T-helper 17 cell (primary cell): ENCODE measurements at places on chromosomes 12 and 14.

DNA sequence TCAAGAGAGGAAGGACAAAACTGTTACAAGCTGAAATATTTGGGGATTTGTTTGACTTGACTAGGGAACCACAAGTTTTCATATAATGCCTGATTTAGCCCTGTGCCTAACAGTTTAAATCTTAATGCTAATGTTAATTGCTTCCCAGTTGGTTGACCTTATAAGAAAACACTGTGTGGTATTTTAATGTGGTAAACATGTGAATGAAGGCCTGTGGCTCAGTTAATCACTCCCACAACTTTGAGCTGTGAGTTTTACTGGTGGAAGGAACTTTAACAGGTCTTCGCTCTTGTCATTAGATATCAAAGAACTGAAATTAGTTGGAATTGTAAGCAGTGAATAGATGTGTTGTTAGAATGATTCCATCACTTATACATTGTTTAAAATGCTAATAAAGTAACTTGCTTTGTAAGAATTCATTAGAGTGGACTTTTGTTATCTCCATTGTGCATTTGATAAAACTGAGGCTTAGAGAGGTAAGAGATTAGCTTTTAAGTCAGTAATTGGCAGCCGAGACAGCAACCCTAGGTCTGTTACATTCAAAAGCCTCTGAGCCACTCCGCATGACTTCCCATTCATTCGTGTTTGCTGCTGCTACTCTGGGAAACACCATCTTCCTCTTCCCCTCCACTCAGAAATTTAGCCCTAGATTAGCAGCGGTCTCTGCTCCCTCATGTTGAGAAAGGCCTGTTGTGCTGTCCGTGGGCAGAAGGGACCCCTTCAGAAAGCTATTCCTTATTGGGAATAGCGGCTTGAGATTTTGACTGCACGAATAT, 1.0 kb upstream of the TBK1 start:
- H3K4me1 ChIP-seq, result peaks cover 38% of the 10 kb centered on the region
- H3K27me3 ChIP-seq, result no peaks in the 10 kb centered on the region
- H3K27ac ChIP-seq, result peak overlapping the region; percentile 96
- peak overlapping the region; percentile 57 for H3K4me3 ChIP-seq

GRCh38 chr12:1591034-1591433, 3.3 kb downstream of the FBXL14 start:
- peak; percentile 14 for DNase-seq
- H3K27me3 ChIP-seq, result no peaks in the 10 kb centered on the region
- no peaks in the 10 kb centered on the region for H3K36me3 ChIP-seq
- peaks cover 48% of the 10 kb centered on the region for H3K4me1 ChIP-seq
- peak overlapping the region; percentile 93 for H3K27ac ChIP-seq

DNA sequence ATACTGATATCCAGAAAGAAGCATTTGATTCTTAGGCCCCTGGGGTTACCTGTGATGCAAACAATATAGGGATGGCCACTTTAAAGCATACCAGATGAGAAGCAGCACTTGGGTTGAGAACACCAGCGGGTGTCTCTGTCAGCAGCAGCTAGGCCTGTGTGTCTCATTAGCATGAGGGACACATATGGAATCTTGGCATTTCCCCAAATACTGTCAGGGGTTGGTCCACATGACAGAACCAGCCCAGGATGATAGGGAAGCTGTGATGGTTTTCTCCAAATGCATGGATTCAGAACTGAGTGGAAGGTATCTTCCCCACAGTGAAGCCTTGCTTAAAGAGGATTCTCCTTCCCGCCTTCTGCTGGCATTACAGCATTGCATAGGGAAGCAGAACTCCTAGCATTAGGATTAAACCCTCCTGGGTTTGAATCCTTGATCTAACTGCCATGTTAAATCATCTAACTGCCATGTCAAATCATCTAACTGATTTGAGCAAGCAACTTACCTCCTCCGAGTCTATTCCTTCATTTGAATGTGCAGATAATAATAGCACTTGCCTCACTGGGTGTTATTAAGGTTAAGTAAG, 111.5 kb upstream of the WSCD2 start:
- no peak overlapping the region for H3K4me3 ChIP-seq
- H3K27ac ChIP-seq, result no peak overlapping the region
- H3K36me3 ChIP-seq, result no peaks in the 10 kb centered on the region
- no peaks in the 10 kb centered on the region for H3K4me1 ChIP-seq

DNA sequence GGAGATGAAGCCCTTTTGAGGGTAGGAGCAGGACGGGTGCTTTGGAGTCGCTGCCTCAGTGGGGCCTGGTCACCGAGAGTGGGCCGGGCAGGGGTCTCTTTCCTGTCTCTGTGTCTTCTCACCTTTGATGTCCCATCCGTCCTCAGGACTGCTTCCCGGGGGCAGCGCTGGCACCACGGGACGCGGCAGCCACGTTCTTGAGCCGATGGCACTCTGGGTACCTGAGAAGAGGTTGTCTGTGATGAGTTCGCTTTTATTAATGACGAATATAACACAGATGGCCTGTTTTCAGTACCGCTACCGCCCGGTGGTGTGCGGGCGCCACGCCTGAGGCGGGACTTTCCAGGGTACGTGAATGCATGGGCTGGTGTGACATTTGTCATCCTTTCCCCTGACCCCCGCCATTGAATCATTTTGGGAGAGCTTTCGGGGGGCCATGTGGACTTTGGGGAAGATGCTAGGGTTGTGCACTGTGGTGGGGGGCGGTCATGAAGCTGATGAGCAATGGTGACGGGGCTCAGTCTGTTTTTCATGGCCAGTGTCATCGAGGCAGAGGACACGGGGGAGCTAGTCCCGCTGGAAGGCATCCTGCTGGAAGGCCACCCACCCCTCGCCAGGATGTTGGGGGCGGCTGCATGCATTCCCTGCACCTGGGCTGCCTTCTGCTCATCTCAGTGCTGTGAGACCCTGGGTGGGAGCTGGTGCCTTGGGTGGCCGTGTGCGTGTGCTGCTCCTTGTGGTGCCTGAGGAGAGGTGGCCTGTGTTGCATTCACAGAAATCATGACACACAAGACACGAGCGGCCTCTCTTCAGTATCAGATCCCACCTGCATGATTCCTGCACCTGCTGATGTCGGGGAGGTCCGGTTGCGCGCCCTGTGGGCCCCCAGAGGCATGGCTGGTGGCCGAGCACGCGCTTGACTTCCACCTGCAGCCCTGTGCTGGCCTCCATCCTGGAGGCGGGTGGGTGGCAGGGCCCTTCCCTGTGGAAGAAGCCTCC, 162.5 kb upstream of the RTL1 start:
- peaks cover 22% of the 10 kb centered on the region for H3K27me3 ChIP-seq
- no peaks in the 10 kb centered on the region for H3K4me1 ChIP-seq
- no peak overlapping the region for H3K4me3 ChIP-seq
- H3K27ac ChIP-seq, result no peak overlapping the region
- no peak for DNase-seq

DNA sequence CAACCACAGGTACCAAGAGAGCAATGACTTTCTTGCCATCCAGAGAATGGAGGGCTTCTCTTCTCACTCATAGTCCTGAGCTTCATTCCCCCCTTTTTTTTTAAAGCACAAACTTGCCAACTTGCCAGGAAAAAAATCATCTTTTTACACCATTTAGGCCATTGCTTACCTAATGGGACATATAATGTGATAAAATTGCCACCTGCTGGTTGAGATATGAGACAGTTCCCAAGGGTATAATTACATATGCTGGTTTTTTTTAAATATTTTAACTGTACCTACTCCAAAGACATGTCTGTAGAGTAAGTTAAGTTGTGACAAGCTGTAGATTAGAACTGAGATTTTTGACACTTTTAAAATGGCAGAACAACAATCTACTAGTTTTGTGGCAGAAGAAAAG, 519.1 kb upstream of the SEL1L start:
- H3K27ac ChIP-seq, result no peak overlapping the region
- no peak overlapping the region for H3K4me3 ChIP-seq
- H3K27me3 ChIP-seq, result no peaks in the 10 kb centered on the region
- no peaks in the 10 kb centered on the region for H3K4me1 ChIP-seq
- no peaks in the 10 kb centered on the region for H3K36me3 ChIP-seq

- DNase-seq, result no peak
- no peak overlapping the region for H3K4me3 ChIP-seq
- peaks cover 3% of the 10 kb centered on the region for H3K36me3 ChIP-seq
- peaks cover 16% of the 10 kb centered on the region for H3K4me1 ChIP-seq
- H3K27me3 ChIP-seq, result peaks cover 5% of the 10 kb centered on the region
These were observed 45.5 kb downstream of the ZFP36L1 start for GRCh38 chr14:68747393-68747792.

DNA sequence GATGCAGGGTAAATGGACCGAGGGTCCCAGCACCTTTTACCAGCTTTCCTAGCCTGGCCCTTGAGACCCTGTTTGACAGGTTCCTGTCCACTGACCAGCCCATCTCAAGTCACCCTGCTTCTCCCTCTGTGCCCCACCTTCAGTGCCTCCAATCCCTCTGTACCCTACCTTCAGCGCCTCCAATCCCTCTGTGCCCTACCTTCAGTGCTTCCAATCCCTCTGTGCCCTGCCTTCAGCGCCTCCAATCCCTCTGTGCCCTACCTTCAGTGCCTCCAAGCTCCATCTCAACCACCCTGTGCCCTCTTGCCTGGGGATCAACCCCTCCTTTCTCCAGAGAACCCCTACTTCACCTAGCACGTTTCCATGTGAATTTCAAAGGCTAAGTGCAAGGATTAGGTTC, 54.3 kb downstream of the ZFP36L1 start:
- H3K4me1 ChIP-seq, result peaks cover 23% of the 10 kb centered on the region
- DNase-seq, result no peak
- H3K4me3 ChIP-seq, result no peak overlapping the region
- H3K27ac ChIP-seq, result no peak overlapping the region
- no peaks in the 10 kb centered on the region for H3K27me3 ChIP-seq
- H3K36me3 ChIP-seq, result peaks cover 4% of the 10 kb centered on the region

GRCh38 chr12:26749781-26750180, 83.2 kb downstream of the ITPR2 start:
- no peak for DNase-seq
- H3K4me1 ChIP-seq, result peaks cover 30% of the 10 kb centered on the region
- no peak overlapping the region for H3K4me3 ChIP-seq
- H3K36me3 ChIP-seq, result no peaks in the 10 kb centered on the region
- no peaks in the 10 kb centered on the region for H3K27me3 ChIP-seq
- no peak overlapping the region for H3K27ac ChIP-seq
